ENCODE measurements at places on chromosomes 7 and 10.

DNA sequence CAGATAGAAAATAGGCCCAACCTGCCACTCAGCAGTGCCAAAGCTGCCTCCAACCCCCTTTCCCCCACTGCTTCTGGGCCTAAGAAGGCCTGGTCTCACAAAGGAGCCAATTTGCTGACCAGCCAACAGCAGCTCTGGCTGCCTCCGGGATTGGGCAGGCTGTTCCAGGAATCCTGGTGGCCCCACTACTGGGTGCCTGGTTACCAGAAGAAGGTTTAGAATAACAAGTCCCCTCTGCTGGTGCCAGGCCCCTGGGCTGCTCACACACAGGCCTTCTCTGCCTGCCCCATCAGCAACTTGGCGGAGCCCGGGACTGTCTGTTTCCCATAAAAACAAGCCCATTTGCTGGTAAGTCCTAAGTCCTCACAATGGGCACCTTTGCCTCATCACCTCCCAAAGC is 1.2 kb downstream of the PHKG1 start:
- H3K27ac ChIP-seq, result peak overlapping the region; percentile 25
- no peak overlapping the region for H3K4me3 ChIP-seq
- H3K4me1 ChIP-seq, result no peaks in the 10 kb centered on the region
- no peak for DNase-seq
- H3K36me3 ChIP-seq, result peaks cover 14% of the 10 kb centered on the region

- peaks cover 5% of the 10 kb centered on the region for H3K27me3 ChIP-seq
- peaks cover 26% of the 10 kb centered on the region for H3K4me1 ChIP-seq
- no peak for DNase-seq
- H3K4me3 ChIP-seq, result no peak overlapping the region
- no peak overlapping the region for H3K27ac ChIP-seq
- H3K36me3 ChIP-seq, result no peaks in the 10 kb centered on the region
Measured at GRCh38 chr7:43278088-43278644, 165.7 kb downstream of the HECW1 start.

GRCh38 chr7:132398253-132398925 is 177.9 kb downstream of the PLXNA4 start:
- H3K4me3 ChIP-seq, result no peak overlapping the region
- H3K27ac ChIP-seq, result no peak overlapping the region
- DNase-seq, result peak; percentile 20
- H3K27me3 ChIP-seq, result peaks cover 51% of the 10 kb centered on the region
- peaks cover 5% of the 10 kb centered on the region for H3K36me3 ChIP-seq

DNA sequence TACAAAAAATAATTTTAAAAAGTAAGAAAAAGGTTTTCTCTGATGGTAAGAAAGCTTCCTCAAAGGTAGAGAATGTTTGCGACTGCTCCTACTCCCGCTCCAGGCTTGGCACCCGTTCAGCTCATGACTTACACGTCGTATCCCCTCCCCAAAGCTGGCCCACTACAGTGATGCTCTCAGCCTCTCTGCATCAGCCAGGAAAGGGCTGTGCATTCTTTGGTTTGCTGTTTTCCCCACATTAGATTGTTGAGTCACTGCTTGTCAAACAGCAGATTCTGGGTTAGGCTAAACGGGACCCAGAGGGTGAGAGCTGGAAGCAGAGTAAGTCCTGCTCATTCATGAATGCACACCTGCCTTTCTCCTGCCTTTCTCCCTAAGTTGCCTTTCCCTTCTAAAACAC is 54.7 kb upstream of the NMT2 start:
- no peak overlapping the region for H3K27ac ChIP-seq
- no peak for DNase-seq
- peaks cover 73% of the 10 kb centered on the region for H3K36me3 ChIP-seq
- H3K27me3 ChIP-seq, result no peaks in the 10 kb centered on the region
- no peak overlapping the region for H3K4me3 ChIP-seq
- no peaks in the 10 kb centered on the region for H3K4me1 ChIP-seq

DNA sequence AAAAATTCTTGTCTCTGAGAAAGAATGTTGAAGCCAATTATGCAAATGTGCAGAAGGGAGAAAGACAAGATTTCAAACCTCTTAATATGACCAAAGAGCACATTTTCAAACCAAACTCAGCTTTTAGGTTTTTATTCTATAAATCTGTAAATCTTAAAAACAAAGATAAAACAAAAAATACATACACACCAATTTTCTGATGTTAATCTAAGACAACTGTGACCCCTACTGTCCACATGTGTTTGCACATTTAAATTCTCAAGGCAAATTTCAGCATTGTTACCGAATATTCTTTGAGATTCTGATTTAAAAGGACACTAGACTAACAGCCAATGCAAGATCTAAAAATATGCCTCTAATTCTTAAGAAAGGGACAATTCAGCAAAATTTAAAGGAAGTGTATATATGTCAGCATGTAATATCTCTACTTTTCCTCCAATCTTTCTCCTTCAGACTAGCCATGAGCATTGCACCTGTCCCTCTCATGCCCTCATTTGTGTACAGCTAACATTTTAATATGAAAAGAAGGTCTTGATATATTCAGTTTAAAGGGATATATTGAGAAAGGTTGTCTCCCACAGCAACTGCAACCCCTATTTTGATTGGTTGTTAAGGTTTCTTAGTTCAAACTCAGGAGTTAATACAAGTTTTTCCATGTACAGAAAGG is 417.9 kb downstream of the IPMK start:
- no peak for DNase-seq
- no peak overlapping the region for H3K4me3 ChIP-seq
- H3K4me1 ChIP-seq, result peaks cover 4% of the 10 kb centered on the region
- H3K27me3 ChIP-seq, result peaks cover 4% of the 10 kb centered on the region
- H3K36me3 ChIP-seq, result no peaks in the 10 kb centered on the region
- H3K27ac ChIP-seq, result no peak overlapping the region

- no peak overlapping the region for H3K27ac ChIP-seq
- DNase-seq, result no peak
- no peak overlapping the region for H3K4me3 ChIP-seq
- H3K4me1 ChIP-seq, result no peaks in the 10 kb centered on the region
- H3K36me3 ChIP-seq, result peaks cover 5% of the 10 kb centered on the region
- no peaks in the 10 kb centered on the region for H3K27me3 ChIP-seq
Measured at GRCh38 chr7:36348256-36348655, 41.4 kb upstream of the ANLN start.

- H3K4me1 ChIP-seq, result peaks cover 43% of the 10 kb centered on the region
- peak overlapping the region; percentile 98 for H3K27ac ChIP-seq
- H3K4me3 ChIP-seq, result peak overlapping the region; percentile 100
- H3K36me3 ChIP-seq, result peaks cover 43% of the 10 kb centered on the region
- peaks cover 3% of the 10 kb centered on the region for H3K27me3 ChIP-seq
Measured at GRCh38 chr10:27157150-27157549, 2.0 kb downstream of the MASTL start.

DNA sequence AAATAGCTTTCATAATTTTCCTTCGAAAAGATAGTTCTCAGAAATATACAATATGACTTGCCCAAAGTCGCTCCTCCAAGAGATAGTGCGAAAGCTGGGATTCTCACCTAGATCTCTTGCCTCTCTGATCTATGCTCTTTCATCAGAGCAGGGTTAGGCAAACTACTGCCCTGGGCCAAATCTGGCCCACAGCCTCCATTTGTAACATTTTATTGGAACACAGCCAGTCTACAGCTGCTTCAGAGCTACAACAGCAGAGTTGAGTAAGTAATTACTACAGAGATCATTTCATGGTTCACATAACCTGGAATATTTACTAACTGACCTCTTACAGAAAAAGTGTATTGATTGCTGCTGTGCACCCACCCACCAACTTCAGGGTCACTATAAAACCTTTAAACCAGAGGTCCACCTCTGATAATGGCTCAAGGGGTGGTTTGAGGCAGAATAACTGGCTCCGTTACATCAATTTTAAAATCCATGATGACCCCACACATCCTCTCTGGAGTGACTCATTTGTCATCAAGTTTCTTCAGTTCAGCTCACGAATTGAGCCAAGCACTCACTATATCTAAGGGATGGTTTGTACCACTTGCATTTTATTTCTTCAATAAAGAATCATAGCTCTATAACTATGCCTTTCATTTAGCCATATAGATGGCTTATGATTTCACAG is 1019.0 kb downstream of the XPNPEP1 start:
- peaks cover 22% of the 10 kb centered on the region for H3K4me1 ChIP-seq
- no peak for DNase-seq
- peaks cover 4% of the 10 kb centered on the region for H3K27me3 ChIP-seq
- H3K36me3 ChIP-seq, result no peaks in the 10 kb centered on the region

DNA sequence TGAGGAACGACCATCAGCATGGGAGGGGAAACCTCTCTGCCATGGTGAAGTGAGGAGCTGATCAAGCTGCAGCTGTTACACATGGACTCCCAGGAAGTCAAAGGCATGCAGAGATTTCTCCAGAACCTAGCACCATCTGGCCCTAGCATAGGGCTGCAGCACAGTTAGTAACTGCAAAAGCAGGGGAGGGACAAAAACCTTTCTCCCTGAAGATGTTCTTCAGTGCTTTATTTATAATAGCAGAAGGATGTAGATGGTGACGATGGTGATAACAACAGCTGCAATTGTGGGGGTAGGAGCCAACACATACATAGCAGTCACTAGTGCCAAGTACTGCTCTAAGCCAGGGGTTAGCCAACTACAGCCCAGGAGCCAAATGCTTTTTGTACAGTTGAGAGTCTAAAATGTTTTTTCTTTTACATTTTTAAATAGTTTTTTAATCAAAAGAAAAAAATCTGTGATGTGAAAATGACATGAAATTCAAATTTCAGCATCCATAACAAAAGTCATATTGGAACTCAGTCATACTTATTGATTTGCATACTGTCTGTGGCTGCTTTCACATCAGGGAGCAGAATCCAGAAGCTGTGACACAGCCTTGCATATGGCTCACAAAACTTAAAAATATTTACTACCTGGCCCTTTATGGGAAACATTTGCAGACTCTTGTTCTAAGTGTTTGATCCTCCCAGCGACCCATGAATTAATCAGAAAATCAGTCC is 299.5 kb downstream of the ELMO1 start:
- H3K27me3 ChIP-seq, result peaks cover 5% of the 10 kb centered on the region
- H3K27ac ChIP-seq, result no peak overlapping the region
- no peak for DNase-seq
- peaks cover 21% of the 10 kb centered on the region for H3K4me1 ChIP-seq
- H3K4me3 ChIP-seq, result no peak overlapping the region

DNA sequence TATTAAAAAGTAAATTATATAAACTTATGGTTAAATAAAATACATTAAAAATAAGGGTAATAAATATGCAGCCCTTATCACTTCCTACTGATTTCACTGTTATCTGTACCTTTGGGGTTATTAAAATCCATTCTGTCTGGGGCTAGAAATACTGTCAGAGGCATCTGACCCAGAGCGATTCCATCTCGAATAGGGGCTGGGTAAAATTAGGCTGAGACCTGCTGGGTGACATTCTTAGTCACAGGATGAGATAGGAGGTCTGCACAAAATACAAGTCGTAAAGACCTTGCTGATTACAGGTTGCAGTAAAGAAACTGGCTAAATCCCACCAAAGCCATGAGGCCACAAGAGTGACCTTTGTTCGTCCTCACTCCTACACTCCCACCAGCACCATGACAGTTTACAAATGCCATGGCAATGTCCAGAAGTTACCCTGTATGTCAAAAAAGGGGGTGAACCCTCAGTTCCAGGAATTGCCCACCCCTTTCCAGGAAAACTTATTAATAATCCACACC is 77.6 kb downstream of the COBL start:
- no peak overlapping the region for H3K4me3 ChIP-seq
- no peak overlapping the region for H3K27ac ChIP-seq
- H3K27me3 ChIP-seq, result no peaks in the 10 kb centered on the region
- peaks cover 49% of the 10 kb centered on the region for H3K4me1 ChIP-seq
- DNase-seq, result no peak

DNA sequence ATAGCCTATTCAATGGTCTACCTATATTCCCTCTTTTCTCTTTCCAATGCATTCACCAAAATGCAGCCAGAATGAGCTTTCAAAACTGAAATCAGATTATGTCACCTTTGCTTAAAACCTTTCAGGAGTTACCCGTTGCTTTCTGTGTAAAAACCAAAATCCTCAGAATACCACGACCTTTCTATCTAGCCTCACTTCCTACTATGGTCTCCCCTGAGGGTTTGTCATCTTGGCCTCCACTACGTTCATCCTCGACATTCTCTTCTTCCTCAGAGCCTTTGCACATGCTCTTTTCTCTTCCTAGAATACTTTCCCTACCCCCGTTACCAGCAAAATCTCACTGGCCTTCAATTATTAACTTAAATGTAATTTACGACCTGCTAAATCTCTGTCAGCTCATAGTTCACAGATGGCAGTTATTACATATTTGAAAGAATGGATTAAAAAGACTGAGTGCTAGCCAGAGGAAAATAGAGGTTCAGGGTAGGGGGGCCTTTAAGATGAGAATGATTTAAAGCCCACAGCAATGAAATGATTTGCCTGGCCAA is 380.8 kb upstream of the C7orf33 start:
- DNase-seq, result no peak
- H3K4me1 ChIP-seq, result peaks cover 8% of the 10 kb centered on the region
- H3K27ac ChIP-seq, result no peak overlapping the region
- no peak overlapping the region for H3K4me3 ChIP-seq

DNA sequence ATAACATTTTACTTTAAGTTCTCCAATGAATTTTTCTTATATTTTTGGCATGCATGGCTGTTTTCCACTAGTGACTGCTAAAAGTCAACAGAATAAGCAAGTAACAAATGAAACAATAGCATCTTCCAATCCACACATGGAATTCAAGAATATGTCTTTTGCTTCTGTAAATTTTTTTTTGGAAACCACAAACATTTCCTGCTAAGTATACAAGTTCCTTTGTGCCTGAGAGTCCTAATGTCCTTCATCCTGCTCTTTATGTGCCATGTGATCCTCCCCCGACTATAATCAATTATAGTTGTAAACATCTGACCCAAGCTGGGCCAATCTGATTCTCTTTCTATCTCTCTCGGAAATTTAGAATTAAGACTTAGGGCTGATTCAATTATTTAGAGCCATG is 61.2 kb downstream of the PPP1R3C start:
- H3K36me3 ChIP-seq, result peaks cover 4% of the 10 kb centered on the region
- no peak for DNase-seq
- H3K4me1 ChIP-seq, result peaks cover 23% of the 10 kb centered on the region

- H3K36me3 ChIP-seq, result peaks cover 12% of the 10 kb centered on the region
- no peak overlapping the region for H3K27ac ChIP-seq
- peaks cover 7% of the 10 kb centered on the region for H3K4me1 ChIP-seq
Measured at GRCh38 chr10:74314166-74314565, 163.1 kb downstream of the ADK start.

DNA sequence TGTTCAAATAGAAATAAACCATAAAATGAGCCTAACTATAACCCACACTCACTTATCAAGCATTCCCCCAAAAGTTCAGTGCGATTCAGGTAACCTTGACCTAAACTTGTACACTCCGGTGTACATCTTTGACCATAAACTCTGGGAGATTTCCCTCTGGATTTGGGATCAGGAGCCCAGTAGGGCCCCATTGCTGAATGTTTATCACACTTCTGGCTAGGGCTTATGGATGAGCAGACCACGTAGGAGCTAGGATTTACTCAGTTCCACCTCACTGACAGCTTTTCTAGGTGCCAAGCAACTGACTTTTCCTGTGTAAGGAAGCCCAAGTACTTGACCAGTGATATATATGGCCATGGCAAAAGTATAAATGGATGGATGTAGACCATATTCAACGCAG is 113.7 kb downstream of the SVOPL start:
- H3K36me3 ChIP-seq, result peaks cover 55% of the 10 kb centered on the region
- peak overlapping the region; percentile 79 for H3K27ac ChIP-seq
